D341Med (cell line): ENCODE measurements at places on chromosomes 6 and 20.
A peak's percentile ranks its signal among the peaks of the same experiment; 100 is the strongest.

GRCh38 chr6:148565321-148565926, 181.4 kb upstream of the UST start:
- no peak for DNase-seq

- DNase-seq, result peak; percentile 18
Observed at GRCh38 chr6:106300944-106301343, 24.6 kb downstream of the ATG5 start.

DNA sequence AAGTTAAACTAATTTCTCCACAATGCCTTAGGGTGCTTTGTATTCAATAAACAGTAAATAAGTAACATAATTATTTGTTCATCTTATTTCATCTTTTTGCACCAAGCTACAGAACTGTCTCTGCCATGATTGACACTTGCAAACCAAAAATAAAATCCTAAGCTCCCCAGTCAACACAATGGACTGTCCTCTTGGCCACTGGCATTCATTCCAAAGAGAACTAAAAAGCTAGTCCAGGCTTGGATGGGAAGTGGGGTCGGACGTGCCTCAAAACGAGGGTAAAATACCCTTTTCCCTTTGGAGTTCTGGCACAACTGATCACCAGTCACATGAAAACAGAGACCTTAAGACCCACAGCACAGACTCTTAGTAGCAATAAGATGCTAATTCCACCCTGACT, 66.4 kb upstream of the THBS2 start:
- no peak for DNase-seq

DNA sequence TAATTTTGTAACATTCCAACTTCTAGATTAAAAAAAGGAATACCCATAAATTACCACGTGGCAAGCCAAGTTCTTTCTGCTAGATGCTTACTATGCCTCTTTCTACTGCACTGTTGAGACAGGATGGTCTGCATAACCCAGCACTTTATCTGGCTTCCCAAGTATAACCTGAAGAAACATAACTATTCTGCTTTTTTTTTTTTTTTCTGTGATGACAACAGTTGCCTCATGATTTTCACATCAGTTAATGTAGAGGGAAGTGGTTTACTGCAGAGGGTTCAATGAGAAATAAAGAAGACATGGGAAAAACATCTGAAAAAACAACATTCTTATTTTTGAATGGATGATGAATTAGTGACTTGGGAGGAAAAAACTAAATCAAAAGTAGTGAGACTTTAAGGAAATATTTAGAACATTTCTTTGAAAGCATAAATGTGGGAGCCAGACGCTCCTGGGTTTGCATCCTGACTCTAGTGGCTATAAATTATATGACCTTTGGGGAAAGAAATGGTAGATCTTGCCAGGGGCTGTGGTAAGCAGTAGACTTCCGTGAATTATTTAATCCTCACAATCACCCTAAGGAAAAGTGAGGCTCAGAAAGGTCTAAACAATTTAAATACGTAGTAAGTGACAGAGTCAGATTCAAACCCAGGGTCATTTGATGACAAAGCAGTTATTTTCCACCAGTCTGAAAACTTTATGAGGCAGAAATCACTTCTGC, 230.7 kb downstream of the PHACTR1 start:
- no peak for DNase-seq

GRCh38 chr6:142551274-142551811, 249.5 kb downstream of the ADGRG6 start:
- DNase-seq, result peak; percentile 35

- DNase-seq, result no peak
Observed at GRCh38 chr6:55447891-55448290, 120.6 kb downstream of the GFRAL start.

- peak; percentile 48 for DNase-seq
Observed at GRCh38 chr20:35497780-35498189, 31.7 kb downstream of the C20orf173 start.

GRCh38 chr20:37280403-37280802, 9.1 kb upstream of the MANBAL start:
- no peak for DNase-seq

DNA sequence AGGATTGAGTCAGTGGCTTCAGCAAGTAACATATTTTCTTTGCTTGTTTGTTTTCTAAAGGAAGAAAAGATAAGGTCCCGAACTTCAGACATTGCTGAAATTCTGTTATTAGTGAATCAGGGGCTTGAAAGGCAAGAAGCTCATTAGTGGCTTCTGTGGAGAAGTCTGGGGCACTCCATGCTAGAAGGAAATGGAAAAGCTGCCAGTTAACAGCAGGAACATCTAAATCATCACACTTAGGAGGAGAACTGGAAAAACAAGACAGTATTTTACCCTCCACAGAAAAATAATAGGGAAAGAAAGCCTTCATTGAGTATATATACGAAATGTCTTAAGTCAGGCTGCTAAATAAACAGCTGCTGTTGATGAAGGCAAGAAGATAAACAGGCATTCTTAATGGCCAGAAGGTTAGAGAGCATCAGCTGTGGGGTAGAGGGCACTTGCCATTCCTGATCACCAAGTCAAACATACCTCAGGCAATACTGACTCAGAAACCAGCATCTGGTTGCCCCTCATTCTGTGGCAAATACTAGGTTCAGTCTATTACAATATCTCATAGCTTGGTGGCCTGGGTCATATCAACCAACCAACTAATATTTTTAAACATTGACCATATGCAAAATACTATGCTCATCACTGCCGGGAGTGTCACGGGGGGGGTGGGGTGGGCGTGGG, 143.2 kb upstream of the TENT5A start:
- no peak for DNase-seq

DNA sequence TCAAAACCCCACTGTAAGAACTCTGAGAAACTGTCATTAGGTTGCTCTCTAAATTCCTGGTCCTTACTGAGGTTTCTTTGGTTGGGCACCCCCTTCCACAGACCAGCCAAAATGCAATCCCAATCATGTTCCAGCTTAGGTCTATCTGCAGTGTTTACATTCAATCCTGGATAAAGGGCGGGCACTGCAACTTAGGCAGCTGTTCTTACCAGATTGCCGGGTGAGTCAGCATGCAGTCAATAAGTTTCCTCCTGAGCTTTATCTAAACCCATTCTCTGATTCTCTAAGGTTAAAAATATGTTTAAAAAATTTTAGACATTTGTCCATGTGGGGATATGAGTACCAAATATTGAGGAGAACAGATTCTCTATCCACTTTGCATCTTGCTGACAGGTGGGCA, 197.8 kb downstream of the HAO1 start:
- DNase-seq, result no peak

GRCh38 chr20:47124181-47124717, 229.6 kb downstream of the EYA2 start:
- DNase-seq, result no peak

- no peak for DNase-seq
Observed at GRCh38 chr6:170542031-170542719, 10.9 kb downstream of the PSMB1 start.

- DNase-seq, result no peak
Observed at GRCh38 chr6:76451926-76452709, 379.7 kb upstream of the IMPG1 start.

GRCh38 chr6:158040051-158040803, 58.6 kb downstream of the SYNJ2 start:
- DNase-seq, result no peak

- DNase-seq, result no peak
Observed at GRCh38 chr20:22414305-22414742, 170.0 kb downstream of the FOXA2 start.

- no peak for DNase-seq
Observed at GRCh38 chr6:126380072-126380583, 40.2 kb downstream of the CENPW start.

- no peak for DNase-seq
Observed at GRCh38 chr6:38150021-38150420, 330.5 kb downstream of the ZFAND3 start.

- DNase-seq, result peak; percentile 12
Observed at GRCh38 chr6:169886631-169887227, 135.3 kb downstream of the ERMARD start.

GRCh38 chr20:12241065-12241464, 323.4 kb downstream of the BTBD3 start:
- DNase-seq, result no peak

GRCh38 chr6:124885171-124885570, 77.1 kb upstream of the RNF217 start:
- DNase-seq, result no peak

DNA sequence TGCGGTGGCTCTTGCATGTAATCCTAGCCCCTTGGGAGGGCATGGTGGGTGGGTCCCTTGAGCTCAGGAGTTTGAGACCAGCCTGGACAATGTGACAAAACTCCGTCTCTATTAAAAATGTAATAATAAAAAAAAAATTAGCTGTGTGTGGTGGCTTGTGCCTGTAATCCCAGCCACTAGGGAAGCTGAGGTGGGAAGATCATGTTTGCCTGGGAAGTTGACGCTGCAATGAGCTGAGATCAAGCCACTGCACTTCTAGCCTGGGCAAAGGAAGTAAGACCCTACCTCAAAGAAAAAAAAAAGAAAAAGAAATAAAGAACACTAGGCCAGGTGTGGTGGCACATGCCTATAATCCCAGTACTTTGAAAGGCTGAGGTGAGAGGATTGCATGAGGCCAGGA, 4.5 kb upstream of the SAMHD1 start:
- DNase-seq, result no peak

- no peak for DNase-seq
Observed at GRCh38 chr6:116066789-116067188, 6.1 kb upstream of the FRK start.

DNA sequence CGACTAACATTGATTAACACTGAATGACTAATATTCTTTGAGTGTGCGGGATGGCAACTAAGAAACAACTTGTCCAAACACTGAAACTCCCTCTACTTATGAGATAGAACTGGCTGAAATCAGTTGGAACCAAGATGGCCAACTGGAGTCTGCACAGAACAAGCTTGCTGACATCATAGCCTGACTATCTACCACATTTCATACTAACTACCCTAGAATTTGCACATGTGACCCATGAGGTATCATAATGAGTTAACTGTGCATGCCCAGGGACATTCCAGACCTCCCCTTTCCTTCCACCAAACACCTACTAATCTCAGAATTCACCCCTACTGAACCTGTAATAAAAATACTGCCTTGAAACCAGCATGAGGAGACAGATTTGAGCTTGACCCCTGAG, 43.2 kb downstream of the PHIP start:
- DNase-seq, result no peak

DNA sequence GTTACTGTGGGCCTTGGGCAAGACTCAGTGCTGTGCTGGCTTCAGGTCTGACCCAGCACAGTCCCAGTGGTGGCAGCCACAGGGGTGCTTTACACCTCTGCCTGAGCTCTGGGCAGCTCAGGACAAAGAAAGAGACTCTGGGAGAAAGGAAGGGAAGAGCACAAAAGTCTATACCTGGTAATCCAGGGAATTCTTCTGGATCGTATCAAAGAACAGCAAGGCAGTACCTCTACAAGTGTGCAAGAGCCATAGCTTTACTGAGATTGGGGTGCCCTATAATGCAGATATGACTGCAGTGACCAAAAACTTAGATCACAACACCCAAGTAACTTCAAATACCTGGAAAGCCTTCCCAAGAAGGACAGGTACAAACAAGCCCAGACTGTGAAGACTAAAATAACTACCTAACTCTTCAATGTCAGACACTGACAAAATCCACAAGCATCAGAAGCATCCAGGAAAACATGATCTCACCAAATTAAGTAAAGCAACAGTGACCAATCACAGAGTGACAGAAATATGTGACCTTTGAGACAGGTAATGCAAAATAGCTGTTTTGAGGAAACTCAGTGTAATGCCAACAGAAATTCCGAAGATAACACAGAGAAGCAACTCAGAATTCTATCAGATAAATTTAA, 47.9 kb upstream of the LIN28B start:
- no peak for DNase-seq

DNA sequence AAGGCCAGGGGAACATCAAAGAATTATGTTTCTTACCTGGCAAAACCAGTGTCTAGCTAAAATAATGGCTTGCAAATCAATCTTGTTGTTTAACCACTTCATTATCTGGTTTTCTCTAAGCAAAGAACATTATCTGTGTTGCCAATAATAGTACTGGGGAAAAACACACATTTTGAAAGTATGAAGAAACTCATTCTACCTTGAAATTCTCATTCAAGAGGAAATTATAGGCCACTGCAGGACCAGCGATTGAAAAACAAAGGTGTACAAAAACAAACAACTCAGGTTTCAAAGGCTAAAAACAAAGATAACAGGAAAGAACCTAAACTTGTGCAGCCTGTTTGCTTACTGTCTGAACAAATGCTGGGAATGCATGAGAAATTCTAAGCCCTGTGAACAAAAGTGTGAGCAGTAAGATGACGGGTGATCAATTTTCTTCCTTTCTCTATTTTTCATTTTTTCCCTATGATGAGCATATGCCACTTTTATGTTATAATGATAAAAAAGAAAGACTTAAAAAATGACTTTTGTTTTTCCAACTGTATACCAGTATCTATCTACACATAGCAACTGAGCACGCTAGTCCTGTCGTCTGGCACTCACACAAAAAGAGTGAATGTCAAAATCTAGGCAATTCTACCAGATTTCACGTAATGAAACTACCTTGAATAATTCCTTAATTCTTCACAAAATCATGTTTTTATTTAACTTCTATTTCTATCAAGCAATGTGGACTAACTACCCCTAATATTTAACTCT, 117.9 kb downstream of the SGK1 start:
- no peak for DNase-seq

DNA sequence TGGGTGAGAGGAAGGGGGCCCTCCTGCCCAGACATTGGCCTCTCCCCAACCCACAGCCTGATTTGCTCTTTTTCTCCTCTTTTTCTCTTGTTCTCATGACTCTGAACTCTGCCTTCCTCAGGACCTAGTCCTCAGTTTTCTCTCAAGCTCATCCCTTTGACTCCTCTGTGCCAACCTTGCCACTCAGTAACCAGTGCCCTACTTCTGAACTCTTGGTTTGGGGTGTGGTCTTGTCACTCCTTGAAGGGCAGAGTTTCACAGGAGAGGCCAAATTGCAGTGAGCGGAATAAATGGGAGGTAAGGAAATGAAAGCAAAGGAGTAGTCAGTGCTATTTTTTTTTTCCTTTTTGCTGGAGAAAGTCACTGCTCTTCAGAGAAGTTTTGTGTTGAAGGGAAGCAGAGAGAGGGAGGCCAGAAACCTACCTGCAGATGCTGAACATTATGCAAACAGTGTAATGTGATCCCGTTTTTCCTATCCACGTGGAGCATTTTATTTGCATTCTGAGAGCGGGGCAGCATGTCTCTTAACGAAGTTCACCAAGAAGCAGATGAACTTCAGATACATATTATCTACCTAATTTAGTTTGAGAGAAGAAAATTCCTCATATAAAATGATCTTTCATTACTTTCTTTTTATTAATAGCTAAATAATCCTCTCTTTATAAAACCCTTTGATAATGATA, 26.9 kb downstream of the CFAP61 start:
- DNase-seq, result no peak
